ENCODE measurements at places on chromosomes 12 and 14.

- DNase-seq = no peak
These were observed 80.4 kb downstream of the PTCSC3 start for GRCh38 chr14:36096090-36096489.

DNA sequence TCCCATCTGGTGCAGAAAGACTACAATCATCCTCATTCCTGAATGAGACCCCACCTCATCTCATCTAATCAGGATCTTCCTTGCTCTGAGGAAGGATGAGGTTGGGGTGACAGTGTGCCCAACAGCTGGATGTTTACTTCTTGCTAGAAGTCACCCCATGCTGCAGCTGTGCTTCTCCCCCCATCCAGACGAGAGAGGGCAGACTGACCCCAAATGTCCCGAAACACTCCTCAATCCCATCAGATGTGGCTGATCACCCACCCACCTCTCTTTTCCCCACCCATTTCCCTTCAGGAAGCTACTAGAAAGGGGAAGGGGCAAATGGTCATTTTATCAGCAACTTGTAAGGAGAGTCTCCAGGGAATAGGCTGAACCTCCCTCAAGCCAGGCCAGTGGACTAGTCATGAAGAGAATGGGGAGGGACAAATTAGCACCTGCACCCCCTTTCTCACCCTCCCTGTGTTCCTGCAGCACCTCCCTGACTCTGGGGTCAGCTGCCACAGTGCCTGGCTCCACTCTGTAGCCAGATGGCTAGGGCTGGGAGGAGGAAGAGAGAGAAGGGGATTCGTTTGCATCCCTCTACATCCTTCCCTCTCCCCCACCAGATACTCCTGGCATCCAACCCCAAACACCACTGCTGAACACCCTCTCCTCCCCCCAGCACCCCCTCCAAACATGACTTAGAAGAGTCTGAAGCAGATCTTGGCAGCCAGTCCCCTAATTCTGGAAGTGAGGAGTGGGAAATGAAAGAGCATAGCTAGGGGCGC is 2.8 kb upstream of the BAZ2A start:
- DNase-seq = no peak

DNA sequence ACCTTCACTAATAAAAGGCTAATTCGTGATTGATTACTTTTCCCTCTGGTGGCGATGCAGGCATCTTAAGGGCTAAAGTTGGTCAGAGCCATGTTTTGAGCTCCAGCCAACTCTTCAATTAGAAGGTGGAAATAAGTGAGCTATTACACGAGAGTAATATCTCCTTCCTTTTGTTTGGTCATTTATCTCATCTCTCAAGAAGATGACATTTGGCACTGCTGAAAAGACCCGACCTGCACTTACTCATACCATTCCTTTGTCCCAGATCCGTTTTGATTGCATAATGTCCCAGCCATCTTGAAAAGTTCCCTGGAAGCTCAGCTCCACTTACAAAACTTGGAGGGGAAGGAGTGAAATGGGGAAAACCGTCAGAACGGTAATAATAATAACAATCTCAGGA is 316.2 kb downstream of the VRK1 start:
- no peak for DNase-seq

DNA sequence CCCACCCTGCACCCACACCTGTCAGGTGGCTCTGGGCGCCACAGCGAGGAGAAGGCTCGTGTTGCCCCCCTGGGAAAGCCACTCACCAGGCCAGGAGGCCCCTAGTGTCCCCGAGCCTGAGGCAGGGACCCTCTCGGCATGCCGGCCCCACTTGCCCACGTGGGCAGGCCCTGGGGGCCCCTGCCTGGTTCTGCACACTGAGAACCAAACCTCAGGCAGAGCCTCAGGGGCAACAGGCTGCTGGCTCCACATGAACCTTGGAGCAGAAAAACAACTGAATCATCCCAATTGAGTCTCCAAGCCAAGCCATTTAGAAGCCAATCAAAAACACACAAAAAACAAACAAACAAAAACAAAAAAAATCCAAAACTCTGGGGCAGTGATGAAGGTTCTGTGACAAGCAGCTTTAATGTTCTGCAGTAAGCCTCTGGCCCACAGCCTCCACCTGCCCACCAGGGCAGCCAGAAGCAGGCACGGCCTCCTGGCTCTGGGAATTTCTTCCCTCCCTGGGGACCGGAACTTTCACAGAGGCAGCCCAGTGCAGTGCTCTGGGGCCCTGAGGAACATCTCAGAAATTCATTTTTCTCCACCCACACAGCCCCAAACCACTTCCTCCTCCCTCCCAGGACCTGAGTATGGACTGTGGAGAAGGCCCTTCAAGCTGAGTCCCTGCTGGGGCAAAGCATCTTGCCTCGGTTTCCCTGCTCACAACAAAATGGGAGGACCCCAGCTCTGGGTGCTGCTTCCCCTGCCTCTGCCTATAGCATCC is 90.2 kb downstream of the CHGA start:
- DNase-seq = no peak

GRCh38 chr14:80695869-80696268 is 245.7 kb downstream of the CEP128 start:
- DNase-seq = no peak

All from SIG-M5 (cell line).